GM04503 (cell line): ENCODE measurements at places on chromosomes 11 and 22.
A peak's percentile ranks its signal among the peaks of the same experiment; 100 is the strongest.

DNA sequence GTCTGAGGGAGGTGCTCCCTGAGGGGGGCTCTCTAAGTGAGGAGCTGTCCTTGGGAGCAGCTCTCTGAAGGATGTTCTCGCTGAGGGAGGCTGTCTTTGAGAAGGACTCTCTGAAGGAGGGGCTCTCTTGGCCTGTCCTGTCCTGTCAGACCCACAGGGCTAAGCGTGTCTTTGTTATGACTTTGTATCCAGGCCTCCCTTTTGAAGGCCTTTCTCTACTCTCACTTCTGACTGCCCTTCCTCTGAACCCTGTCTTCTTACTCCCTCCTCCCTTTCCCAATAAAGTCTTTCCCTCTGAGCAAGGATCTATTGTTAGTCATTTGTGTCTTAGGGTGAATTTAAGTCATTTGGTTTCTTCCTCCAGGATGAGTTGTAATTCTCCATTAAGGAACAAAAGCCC, 330.1 kb upstream of the PLET1 start:
- DNase-seq = peak; percentile 22

DNA sequence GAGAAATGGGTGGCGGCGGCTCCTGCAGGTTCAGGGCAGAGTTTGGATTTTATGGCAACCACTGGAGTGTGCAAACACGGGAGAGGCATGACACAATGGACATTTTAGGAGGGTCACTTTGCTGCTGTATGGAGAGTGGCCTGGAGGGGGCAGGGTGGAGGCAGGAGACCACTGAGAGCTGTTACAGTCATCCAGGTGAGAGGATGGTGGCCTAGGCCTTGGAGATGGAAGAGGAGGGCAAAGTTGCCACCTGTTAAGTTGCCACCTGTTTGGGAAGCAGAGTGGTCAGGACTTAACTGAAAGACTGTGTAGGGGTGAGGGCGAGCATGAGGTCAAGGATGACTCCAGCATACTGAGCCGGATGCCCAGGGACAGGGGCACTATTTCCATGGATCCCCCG, 2.3 kb upstream of the RAD9A start:
- DNase-seq = no peak

DNA sequence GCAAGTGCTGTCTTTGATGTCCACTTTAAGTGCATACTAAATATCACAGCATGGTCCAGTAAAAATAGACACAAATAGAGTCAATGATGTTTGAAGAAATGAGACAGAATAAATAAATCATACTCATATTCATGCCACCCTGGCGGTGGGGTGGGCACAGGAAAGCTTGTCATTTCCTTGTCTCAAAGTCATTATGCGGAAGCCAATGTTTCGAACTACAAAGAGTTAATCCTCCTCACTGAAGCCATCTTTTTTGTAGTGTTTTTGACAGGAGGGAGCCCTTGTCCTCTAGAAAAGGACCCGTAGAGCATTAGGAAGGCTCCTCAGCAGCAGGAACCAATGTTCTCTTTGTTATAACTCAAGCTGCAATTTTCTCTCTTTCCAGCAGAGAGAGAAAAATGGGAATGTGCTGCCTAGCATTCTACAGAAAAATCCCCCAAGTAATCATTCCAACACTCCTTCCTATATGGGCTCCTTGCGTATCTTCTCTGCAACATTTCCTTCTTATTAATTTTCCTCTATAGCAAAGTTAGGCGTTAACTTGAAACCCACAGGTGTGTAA, 30.6 kb downstream of the SC5D start:
- DNase-seq = no peak

DNA sequence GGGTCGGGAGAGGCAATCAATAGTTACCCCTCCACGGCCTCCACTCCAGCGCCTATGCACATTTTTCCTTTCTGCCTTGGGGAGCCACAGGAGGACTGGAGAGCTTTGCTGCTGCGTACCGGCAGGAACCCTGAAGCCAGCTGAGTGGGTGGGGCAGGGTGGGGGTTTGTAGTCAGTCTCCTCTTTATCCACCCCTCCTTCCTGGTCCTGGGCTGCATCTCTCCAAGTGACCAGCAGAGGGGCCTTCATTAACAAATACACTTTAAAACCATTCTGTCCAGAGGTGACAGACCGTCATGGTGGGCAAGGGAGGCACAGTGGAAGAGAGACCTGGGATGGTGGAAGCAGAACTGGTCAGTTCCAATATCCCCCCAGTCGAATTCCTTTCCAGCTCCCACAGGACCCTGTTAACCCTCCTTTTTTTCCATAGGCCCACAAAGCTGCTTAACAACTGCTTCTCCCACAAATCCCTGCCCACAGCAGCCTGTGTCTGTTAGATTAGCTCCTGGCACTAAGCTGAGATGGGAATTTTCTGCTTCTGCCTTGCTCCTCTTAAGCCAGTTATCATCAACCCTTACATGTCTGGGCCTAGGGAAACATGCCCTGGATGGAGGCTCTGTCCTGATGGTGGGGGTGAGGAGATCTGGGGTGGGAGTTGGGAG, 3.9 kb upstream of the ABCG4 start:
- no peak for DNase-seq

GRCh38 chr11:57410287-57410686, 16.6 kb downstream of the SLC43A3 start:
- DNase-seq = no peak

GRCh38 chr11:64649291-64649697, 58.3 kb downstream of the SLC22A12 start:
- DNase-seq = no peak

DNA sequence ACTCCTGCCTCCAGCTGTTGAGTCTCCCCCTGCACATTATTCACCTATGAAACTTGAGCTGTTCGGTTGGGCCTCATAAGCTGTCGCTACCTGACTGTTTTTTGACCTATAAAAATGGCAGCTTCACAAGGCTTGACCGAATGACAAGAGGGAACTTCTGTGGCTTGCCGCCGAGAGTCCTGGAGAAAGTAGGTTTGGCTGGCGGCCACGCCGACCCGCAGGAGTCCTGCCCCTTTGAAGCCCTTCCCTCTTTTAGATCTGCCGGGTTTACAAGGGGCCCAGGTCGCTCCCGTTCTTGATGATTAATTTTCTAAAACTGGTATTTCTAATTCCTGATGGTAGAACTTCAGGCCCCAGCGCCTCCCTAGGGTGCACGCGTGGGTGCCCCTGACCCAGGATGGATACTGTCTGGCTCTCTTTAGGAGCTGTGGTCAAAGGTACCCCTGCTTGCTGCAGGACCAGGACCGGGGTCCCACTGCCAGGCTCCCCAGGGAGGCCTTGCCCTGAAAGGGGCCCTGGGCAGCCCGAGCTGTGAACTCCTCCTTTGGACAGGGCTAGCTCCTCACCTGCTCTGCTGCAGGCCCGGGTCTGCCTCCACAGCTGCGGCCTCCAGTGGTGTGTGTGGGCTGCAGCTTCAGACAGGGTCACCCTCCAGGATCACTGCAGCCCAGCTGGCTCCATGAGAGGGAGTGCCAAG, 171.8 kb downstream of the CTTN start:
- DNase-seq = no peak

- DNase-seq = no peak
Measured at GRCh38 chr22:44734278-44734677, 18.1 kb upstream of the ARHGAP8 start.

DNA sequence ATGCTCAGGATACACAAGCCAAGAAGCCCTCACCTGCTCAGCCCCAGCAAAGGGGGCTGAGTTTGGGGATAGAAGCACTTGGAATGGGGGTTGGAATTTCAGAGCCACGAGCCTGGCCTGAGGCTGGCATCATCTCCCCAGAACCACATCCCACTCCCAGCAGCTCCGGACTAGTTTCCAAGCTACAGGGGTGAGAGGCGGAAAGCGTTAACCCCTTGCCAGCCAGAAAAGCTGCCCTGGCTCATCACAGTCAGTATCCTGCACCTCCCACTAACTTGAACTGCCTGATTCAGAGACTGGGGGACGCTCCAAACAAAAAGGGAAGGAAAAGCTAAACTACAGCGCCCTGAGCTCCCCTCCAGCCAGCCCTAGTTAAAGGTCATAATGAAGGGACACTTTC, 19.0 kb upstream of the CHST1 start:
- no peak for DNase-seq

- no peak for DNase-seq
Measured at GRCh38 chr11:100825626-100826025, 138.5 kb downstream of the ARHGAP42 start.

GRCh38 chr11:14927146-14927545, 35.1 kb upstream of the CYP2R1 start:
- DNase-seq = peak; percentile 69

- DNase-seq = no peak
Measured at GRCh38 chr11:112593440-112593839, 332.8 kb upstream of the PLET1 start.

DNA sequence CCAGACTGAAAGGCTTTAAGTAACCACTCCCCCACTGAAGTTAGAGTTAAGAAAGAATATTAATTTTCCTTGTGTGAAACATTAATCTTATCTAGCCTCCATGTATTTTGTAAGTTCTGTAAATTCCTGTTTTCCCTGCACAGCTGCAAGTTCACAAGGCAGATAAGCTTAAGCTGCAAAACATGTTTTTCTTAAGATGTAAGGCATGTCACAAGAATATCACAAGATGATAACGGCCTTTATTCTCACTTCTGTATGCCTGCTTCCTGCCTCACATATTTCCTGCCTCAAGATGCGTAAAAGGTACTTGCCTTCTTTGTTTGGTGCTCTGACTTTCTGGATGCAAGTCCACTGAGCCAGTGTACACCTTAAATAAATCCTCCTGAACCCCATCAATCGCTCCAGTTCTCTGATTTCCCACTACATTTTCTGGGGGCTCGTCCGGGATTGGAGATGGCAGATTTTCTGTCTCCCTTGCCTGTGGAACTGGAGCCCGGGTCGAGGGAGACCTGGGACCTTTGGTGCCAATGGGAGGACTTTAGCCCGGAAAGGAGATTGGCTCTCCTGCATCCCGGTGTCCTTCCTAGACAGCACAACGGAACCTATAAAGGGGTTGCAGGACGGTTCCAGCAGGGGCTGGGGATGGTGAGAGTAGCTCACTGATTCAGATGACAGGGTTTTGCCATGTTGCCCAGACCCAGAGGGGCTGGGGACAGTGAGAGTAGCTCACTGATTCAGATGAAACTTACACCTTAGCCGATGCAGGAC, 30.2 kb downstream of the PPARA start:
- DNase-seq = no peak

- DNase-seq = no peak
Measured at GRCh38 chr22:20857838-20858614, 585 bp downstream of the PI4KA start.

GRCh38 chr11:30902929-30903328, 316.8 kb upstream of the MPPED2 start:
- DNase-seq = no peak

DNA sequence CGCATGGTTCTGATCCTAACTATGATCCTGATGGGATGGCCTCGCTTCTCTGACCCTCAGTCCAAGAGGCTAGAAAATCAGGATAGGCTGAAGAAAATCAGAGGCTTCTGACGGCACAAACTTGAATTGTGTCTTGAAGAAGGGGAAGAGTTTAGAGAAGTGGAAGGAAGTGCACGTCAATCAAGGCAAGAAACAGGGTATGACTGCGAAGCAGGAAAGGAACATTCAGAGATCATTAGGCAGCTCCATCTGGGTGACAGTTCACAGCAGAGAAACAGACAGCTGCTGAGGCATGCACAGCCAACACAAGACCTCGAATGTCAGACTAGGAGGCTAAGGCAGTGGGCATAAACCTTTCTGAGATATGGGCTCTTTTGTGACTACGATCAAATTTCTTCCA, 29.3 kb downstream of the CLPB start:
- DNase-seq = no peak

DNA sequence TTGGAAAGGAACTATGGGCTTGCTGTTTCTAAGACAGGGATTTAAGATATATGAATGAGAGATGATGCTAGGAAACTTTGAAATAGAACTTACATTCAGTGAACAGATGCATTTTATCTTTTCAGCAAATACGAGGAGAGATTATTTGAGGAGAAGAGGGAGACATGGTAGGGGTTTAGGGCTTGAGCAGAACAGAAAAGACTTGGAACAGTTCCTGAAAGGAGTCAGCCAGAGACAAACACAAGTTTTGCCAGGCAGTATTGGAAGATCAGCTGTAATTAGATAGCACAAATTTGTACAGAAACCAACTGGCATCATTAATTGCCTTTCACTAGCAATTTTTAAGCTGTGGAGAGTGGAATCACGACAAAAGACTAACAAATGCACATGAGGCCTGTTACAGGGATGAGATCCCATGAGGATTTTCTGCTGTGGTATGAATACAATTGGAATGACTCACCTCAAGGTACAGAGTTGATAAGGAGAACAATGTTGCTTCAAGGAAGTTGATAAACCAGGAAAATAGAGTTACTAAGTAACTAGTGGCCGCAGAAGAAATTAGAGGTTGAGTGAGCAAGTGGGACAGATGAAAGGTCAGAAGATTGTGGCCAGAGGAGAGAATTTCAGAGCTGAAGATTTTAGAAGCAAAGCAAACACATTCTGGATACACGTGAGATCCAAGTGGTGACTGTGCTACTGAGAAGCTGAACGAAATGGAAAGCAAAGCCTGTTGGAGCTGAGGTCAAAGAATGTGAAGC, 67.9 kb downstream of the CYB5R2 start:
- no peak for DNase-seq

DNA sequence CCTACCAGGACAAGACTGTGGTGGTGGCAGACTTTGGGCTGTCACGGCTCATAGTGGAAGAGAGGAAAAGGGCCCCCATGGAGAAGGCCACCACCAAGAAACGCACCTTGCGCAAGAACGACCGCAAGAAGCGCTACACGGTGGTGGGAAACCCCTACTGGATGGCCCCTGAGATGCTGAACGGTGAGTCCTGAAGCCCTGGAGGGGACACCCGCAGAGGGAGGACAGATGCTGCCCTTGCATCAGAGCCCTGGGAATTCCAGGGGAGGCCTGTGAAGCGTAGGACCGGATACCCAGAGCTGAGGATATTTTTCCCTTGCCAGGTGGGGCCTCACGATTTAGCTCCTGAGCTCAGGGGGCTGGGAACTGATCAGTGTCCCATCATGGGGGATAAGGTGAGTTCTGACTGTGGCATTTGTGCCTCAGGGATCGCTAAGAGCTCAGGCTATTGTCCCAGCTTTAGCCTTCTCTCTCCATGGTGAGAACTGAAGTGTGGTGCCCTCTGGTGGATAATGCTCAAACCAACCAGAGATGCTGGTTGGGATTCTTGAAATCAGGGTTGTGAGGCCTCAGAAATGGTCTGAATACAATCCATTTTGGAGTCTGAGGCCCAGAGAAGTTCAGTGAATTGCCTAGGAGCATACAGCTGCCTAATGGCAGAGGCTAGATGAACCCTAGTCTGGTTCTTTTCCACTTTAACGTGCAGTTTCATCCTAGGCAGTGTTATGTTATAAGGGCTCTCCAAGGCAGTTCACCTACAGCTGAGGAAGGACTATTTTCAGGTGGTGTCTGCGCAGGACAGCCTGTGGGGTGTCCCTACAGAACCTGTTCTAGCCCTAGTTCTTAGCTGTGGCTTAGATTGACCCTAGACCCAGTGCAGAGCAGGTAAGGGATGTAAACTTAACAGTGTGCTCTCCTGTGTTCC, 19.5 kb downstream of the PIK3IP1 start:
- no peak for DNase-seq

- no peak for DNase-seq
Measured at GRCh38 chr11:125373426-125374391, 122.4 kb downstream of the FEZ1 start.
